ENCODE measurements at places on chromosomes 6 and 20. TPM values are rescaled to one million over a fixed set of nuclear protein-coding genes. Genes with fewer than 3 reads are reported as not detected.

- DNase-seq, result no peak
Observed at GRCh38 chr20:774016-774659, 5.8 kb upstream of the SLC52A3 start.

The CCN6 gene
- total RNA-seq, result not detected

DNA sequence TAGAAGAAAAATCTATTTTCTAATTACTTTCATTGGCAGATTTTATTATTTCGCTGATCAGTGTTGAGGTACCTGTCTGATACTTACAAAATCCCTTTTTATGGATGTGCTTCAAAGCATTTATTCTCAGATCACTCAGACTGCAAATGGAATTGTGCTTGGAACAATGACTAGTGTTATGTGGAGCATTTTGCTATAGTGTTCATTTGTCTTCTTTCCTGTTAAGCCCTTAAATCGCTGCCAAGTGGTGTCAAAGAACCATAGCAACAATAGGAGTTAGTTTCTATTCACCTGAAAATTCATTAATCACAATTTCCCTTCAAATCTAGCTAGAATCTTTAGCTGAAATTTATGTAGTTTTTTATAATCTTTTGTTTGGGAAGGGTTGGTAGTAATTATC is 29.8 kb downstream of the SMPDL3A start:
- no peak for DNase-seq

The F13A1 gene
- total RNA-seq, result 0.65 TPM

DNA sequence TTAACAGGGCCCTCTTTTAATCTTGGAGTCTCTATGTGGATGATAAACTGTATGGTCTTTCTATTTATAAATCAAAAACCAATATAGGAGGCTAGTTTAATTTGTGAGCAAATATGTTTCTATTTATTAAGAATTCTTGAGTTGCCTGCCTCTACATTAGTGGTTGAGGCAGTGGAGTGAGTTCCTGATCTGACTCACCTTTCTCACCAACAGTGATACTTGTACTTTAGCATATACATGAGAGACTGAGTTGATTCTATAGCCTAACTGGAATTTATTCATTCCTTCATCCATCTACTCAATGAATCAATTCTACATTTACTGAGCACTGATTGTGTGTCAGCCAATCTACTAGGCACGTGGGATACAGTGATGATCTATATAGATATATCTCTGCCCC is 126.9 kb downstream of the TRMT11 start:
- no peak for DNase-seq

DNA sequence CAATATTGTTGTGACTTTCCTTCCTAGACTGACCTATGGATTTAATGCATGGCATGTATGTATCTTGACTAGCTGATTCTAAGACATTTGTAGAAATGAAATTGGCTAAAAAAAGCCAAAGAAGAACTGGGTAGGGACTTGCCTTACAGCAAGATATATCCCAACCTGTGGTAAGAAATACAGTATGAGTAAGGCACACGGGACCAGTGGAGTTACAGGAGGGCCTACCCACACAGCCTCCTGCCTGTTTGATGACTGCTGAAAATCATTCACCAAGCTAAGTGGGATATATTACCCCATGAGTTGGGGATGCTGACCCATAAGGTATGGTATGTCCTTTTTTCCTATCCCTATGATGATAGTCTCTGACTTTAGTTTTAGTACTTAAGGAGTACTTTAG is 112.2 kb downstream of the INSM1 start:
- no peak for DNase-seq

GRCh38 chr6:150266963-150267685 is 101.7 kb upstream of the IYD start:
- peak; percentile 39 for DNase-seq

GRCh38 chr20:45433316-45433715 is 17.4 kb downstream of the PIGT start:
- peak; percentile 10 for DNase-seq

The AGPAT4 gene
- total RNA-seq, result 7.3 TPM

The SLC17A4 gene
- total RNA-seq, result not detected

DNA sequence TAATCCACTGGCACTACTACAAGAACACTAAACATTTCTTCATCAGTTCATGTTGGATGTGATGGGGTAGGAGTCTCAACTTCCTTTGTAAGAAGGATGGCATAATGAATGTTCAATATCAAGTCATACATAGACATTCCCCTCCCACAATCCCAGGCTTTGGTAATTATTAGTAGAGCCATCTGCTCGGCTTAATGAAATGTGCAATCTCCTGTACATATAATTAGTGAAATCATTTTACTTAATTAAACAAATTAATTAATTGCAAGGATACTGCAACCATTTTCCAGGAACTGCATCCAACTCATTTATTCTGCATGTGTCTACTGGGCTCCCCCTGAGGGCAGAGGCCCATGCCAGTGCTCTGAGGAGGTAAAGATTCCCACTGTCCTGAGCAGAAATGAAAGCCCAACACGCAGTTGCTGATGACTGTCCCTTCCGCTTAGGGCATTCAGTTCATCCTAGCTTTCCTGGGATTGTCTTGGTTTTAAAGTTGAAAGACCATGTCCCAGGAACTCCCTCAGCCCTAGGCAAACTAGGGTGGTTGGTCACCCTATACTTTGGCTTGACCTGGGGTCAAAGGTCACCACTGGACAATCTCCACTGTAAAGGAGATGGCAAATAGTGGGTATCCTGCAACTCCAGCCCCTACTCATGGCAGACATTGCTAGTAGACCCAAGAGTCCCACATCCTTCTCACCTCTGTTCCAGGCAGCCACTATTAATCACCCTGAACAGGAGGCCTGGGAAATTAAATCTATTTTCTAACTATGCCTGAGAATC is 109.8 kb downstream of the TRERF1 start:
- DNase-seq, result no peak

The HMGCLL1 gene
- 0.17 TPM for total RNA-seq

The GDAP1L1 gene
- 0.37 TPM for total RNA-seq

Measured in MCF 10A (cell line).